ENCODE measurements at places on chromosomes 2 and 18.

DNA sequence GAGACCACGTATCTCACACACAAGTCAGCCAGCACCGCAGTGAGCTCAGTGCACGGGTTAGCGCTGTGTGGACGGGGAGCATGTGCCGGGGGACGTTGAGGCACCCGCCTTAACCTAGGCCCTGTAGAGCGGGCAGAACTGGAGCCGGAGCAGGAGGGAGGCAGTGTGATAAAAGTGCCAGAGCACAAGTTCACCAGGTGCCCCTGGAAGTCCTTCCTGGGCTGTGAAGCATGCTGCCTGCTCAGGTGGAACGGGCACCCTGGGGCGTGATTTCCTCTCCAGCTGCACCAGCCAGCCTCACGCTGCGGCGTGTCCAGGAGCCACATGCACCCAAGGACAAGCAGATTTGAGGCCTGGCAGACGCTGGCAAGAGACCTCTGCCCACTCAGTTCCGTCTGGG, 50.3 kb downstream of the ITGB1BP1 start:
- DNase-seq = no peak

DNA sequence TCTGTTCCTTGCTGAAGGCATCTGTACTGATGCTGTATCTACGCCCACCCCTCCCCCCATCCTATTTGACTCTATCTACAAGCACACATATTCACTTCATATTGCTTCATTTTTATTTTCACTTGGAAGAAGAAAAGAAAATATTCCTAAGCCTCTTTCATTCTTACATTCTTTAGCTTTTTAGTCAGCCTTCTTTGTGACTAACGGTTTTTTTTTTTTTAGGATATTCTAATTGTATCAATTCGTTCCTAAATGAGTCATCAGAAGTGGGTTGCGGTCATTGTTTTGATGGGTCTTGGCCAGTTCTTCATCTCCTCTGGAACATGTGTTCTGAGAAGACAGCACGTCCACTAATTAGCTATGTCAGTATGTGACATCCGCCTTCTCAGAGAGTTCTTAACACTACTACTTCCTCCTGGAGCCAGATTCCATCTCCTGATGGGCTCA, 88.7 kb downstream of the MYO1B start:
- peak; percentile 99 for DNase-seq

- DNase-seq = no peak
Observed at GRCh38 chr2:32715391-32715841, 87.6 kb downstream of the TTC27 start.

GRCh38 chr2:68371581-68371980, 6.5 kb downstream of the PLEK start:
- no peak for DNase-seq

DNA sequence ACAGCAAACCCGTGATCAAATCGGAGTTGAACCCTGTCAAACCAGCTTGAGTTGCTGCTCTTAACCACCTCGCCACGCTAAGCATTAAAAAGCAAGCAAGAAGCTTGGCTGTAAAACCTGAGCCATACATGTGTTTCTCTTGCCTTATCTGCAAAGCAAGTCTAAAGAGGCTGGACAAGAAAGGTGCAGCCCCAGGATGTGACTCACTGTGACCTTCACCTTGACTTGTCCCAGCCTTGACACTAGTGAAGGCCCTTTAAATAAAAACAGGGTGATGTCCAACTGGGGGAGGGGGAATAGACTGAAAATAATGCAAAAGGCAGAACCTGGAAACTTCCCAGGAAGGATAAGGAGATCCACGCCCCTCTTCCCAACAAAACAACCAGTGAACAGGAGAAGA, 127.6 kb upstream of the NPAS2 start:
- DNase-seq = no peak

DNA sequence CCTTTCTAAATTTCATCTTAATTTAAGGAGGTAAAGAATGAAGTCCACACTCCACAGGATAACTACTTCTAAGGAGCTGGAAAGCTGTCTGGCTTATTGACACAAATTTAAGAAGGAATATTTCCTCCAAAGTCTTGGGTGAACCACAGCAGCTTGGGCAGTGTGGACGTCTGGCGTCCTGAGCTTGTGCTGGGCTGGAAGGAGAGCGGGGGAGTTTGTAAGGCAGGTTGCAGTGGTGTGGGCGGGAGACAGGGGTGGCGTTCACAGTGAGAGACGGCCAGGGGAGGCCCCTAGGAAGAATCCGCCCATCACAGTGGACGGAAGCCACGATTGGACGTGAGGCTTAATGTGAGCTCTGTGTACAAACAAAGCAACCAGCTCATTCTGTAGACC, 25.7 kb downstream of the ADI1 start:
- DNase-seq = no peak

- DNase-seq = no peak
Observed at GRCh38 chr18:50373561-50374219, 1.2 kb upstream of the SKA1 start.

DNA sequence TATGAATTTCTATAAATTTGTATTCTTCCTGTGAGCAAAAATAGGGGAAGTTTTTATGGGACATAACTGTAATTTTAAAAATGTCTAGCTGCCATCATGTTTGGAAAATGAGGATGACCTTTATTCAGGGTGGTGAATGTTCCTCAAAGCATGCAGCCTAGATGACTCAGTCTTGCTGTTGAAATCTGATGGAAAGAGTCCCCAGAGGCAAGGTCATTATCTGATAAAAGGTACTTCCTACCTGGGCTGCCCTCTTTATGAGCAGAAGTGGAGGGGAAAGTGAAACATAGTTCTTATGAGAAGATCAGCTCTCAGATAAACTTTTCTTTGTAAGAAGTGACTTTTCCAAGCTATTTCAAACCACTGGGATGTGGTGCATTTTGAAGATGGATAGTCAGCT, 1144.7 kb upstream of the PIK3C3 start:
- peak; percentile 0 for DNase-seq

DNA sequence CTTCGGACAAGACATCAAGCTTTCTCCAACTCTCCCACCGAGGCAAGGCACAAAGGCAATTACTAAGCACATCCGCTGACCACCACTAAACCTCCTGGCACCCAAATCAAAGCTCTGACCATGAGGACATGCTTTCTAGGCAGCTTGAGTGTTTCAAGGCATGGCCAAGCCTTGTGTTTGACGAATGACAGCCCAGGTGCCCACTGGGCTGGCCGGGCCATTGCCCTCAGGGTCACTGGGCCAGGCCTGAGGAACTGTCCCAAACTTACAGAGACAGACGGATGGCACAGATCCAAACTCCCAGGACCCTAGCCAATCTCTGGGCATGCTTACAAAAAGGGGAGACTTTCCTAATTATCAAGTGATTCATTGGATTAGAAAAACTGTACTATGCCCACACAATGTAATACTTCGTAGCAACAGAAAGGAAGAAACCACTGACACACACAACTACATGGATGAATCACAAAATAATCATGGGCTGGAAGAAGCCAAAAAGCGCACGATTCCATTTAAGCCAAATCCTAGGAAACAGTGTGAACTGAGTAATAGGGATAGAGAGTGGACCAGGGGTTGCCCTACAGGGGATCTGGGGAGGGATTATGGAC, 20.2 kb downstream of the CRACDL start:
- peak; percentile 49 for DNase-seq

DNA sequence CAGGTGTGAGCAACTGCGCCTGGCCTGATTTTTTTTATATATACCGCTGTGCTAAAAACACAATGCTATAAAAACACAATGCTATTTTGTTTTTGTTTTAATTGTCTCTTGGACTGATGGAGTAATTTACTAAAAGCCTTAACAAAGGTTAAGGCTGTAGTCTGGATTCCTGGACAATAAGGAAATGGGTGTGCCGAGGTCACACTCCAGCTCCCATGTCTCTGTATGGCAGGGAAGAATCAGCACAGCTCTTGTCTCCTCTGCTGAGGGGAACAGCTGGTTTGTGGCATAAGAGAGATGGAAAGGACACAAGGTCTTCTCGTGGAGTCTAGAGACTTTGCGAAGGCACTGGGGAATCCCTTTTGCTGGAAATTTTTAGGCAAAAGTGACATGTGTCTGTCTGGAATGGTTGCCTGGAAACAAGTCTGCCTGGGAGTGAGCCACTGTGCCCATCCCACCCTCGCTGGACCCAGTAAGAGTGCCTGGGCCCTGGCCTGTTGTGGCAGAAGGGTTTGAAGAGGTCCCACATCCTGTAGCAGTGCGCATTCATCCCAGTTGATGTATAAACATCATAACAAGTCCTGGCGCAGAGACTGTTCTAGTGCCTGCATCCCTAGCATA, 73.1 kb downstream of the MAPK4 start:
- no peak for DNase-seq

DNA sequence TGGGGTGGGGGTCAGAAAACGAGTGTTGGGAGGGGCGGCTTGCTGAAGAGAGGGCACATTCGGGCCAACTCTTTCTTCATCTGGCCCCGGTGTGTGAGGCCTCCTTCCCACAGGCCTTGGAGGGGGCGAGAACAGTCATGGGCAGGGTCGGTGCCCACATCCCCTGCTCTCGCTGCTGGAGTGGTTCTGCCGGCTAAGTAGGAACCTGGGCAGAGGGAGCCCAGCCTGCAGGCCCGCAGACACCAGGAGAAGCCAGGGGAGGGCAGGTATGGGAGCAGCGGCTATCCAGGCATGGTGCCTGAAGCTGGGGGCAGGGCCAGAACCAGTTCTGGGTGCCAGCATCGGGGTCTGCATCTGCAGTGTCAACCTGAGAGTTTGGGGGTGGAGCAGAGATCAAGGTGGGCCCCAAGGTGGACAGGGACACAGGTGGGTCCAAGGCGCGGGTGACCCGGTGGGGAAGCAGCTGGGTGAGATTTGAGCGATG, 46.6 kb upstream of the HPCAL1 start:
- DNase-seq = no peak

DNA sequence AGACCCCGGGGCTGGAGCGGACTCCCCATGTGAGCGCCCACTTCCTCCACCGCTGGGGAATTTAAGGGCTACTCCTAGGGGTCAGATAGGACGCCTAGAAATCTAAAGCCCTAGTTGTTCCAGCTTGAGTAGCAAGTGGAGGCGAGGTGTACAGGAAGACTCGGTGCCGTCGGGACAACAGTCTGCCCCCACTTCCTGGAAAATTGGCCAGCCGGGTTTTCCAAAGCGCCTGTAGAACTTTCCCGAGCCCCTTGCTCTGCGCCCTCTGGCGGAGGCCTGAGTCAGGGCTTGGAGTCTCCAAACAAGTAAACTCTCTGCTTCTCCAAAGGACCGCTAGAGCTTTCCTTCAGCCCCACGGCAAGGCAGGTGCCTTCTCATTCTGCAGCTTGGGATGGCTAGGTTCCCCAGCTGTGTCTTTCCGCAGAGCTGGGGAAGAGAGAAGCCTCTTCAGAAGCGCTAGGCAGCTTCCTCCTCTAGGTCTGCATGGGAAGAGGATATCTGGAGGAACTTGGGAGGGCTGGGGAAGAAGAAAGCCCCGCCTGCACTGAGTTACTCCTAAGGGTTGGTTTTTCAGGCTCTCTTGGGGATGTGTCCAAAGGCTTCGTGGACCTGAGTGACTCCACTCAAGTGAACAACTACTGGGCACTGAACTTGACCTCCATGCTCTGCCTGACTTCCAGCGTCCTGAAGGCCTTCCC, 681 bp downstream of the SPR start:
- peak; percentile 87 for DNase-seq

DNA sequence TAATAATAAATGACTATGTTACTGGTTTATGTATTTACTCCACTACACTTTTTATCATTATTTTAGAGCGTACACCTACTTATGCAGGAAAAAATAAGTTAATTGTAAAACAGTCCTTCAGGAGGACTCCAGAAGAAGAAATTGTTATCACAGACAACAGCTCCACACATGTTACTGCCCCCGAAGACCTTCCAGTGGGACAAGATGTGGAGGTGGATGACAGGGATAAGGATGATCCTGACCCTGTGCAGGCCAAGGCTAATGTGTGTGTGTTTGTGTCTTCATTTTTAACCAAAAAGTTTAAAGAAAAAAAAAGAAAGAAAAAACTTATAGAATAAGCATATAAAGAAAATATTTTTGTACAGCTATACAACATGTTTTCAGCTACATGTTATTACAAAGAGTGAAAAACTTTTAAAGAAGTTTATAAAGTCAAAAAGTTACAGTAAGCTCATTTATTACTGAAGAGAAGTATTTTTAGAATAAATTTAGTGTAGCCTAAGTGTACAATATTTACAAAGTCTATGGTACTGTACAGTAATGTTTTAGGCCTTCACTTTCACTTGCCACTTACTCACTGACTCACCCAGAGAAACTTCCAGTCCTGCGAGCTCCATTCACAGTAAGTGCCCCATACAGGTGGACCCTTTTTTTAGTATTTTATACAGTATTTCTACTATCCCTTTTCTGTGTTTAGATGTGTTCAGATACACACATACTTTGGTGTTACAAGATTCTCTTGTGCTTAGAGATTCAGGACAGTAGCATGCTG, 7.5 kb downstream of the TGFBRAP1 start:
- no peak for DNase-seq

GRCh38 chr2:223283771-223284170, 231.8 kb downstream of the KCNE4 start:
- DNase-seq = no peak

DNA sequence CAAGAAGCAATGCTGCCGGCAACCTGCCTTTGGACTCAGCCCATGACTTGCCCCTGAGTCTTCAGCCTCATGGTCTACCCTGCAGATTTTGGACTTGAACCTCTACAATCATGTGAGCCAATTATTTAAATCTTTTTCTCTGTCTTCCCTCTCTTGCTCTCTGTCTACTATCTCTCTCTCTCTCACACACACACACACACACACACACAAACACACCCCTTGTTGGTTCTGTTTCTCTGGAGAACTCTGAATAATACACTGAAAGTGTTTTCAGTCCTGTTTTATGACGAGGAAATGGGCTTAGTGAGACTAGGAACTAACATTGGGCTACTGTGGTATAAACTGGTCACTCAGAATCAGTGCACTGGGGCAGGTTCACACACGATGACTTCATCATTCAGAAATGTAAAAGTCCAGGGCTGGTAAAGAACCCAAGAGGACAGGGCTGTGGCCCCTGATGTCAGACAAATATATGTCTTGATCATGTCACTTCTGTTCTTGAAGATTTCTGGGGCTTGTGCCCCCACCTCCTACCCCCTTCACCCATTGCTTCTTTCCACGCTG, 266.1 kb upstream of the SIX2 start:
- DNase-seq = peak; percentile 74

GRCh38 chr2:224393157-224393872, 8.6 kb downstream of the FAM124B start:
- no peak for DNase-seq

DNA sequence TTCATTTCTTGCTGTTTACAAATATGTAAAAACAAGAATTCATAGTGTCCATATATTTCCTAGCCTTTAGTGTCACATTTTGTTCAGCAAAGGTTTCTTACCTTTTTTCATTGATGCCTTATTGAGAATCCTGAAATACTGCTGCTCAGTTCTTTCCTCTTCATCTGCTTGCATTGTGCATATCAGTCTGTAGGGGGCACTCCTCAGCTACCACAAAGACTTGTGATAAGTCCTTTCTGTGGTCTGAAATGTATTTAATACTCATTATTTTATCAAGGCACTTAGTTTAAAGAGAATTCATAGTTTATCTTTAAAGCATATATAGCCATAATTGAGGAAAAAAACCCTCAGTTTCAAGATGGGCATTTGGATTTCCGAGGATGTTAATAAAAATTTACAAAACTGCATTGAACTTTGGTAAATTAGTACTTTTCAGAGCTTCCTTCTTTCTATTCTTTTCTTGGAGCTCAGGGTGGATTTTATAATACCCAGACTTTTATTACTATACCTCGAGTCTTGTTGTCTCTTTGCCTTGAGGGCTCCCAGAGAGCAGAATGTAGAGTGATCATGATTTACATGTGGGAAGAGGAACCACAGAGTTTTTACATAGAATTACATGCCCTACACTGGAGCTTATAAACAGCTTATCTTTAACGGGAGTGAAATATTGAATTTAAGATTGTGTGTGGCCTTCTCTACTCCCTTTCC, 570.1 kb downstream of the PLCL1 start:
- DNase-seq = peak; percentile 46

GRCh38 chr2:233680361-233681045, 1.2 kb upstream of the UGT1A7 start:
- DNase-seq = no peak
